ENCODE measurements at places on chromosomes 3 and 15.
A peak's percentile ranks its signal among the peaks of the same experiment; 100 is the strongest.

DNA sequence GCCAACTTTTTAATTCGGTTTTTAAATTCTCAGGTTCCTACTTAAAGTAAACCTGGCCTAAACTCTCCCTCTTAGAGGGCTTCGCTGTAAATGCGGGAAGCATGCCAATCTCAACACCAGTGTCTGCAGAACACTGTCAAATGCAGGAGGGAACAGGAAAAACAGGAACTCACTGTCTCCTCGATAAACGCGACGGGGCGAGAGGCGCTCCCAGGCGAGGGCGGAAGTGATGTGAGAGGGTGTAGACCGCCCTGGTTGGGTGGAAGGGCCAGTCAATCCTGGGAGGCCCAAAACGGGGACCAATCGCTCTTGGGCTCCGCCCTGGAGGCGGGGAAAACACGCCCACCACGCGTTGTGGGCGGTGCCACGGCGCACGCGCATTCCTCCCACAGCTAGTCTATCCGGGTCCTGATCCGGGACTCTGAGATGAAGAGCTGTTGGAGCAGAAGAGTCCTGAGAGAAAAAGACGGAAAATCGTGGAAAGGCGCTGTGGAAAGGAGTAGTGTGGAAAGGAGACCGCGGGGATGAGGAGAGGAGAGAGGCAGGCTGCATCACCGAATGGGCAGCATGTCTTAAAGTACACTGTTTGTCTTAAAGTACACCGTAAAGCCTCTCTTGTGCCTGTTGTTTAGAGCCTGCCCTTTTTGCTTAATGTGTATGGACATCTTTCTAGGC, 27.1 kb downstream of the SLC28A2 start:
- H3K4me1 ChIP-seq = peaks cover 15% of the 10 kb centered on the region
- H3K27ac ChIP-seq = peak overlapping the region; percentile 46
- DNase-seq = peak; percentile 96
- H3K36me3 ChIP-seq = peaks cover 5% of the 10 kb centered on the region
- peak overlapping the region; percentile 90 for H3K4me3 ChIP-seq

DNA sequence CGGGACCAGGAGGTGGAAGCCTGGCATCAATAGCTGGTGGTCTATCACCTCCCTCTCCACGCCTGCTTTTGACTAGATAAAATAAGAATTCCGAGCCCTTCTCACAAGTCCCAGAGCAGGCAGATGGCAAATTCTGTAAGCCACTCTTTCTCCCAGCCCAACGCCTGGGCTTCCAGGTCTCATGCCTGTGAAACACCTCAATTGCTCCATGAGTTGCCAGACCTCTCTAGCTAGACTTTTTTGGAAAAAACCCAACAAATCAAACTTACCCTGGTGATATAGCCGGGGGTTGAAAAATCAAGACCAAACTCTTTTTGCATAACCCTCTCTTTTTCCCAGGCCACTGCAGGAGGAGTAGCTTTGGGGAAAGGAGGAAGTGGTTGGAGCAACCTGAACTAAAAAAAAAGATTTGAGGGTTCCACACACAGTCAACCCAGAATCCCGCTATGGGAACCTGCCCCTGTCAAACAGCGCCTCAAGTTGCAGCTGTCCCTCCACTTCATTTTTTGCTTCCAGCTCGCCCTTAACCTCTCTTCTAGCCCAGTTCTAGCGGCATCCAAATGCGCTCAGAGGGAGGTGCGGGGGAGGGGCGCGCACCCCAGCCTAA, 7.0 kb downstream of the BHLHE40 start:
- no peak for DNase-seq
- H3K4me1 ChIP-seq = peaks cover 72% of the 10 kb centered on the region
- no peaks in the 10 kb centered on the region for H3K27me3 ChIP-seq

- no peaks in the 10 kb centered on the region for H3K27me3 ChIP-seq
- peaks cover 9% of the 10 kb centered on the region for H3K36me3 ChIP-seq
- peaks cover 5% of the 10 kb centered on the region for H3K4me1 ChIP-seq
- no peak for DNase-seq
- H3K4me3 ChIP-seq = no peak overlapping the region
These were observed 49.3 kb downstream of the GRIP2 start for GRCh38 chr3:14490831-14491230.

DNA sequence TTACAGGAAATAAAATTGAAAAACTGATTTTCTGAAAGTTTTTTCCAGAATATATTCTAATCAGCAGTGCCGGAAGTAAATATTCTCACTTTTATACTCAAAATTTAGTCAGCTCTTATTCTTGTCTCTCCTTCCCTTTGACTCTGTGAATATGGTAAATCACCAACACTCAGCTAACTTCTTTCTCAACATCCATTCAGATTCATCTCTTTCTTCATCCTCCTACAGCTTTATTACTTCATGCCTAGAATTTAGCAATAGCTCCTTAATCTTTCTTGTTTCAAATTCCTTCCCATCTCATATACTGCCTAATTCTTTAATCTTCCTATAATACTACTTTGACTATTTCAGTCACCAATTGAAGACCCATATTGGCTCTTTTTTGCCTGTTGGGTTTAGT, 67.9 kb downstream of the FGF7 start:
- H3K27ac ChIP-seq = no peak overlapping the region
- DNase-seq = no peak
- no peaks in the 10 kb centered on the region for H3K4me1 ChIP-seq
- no peak overlapping the region for H3K4me3 ChIP-seq

Data from nephron progenitor cell (in vitro differentiated cells).